Activated naive CD4-positive, alpha-beta T cell treated with anti-CD3 and anti-CD28 coated beads, Interleukin-2, amount 10 ng/mL, durations not matched to agents 7 days and 5 days (primary cell): ENCODE measurements at places on chromosomes 12 and 14.

DNA sequence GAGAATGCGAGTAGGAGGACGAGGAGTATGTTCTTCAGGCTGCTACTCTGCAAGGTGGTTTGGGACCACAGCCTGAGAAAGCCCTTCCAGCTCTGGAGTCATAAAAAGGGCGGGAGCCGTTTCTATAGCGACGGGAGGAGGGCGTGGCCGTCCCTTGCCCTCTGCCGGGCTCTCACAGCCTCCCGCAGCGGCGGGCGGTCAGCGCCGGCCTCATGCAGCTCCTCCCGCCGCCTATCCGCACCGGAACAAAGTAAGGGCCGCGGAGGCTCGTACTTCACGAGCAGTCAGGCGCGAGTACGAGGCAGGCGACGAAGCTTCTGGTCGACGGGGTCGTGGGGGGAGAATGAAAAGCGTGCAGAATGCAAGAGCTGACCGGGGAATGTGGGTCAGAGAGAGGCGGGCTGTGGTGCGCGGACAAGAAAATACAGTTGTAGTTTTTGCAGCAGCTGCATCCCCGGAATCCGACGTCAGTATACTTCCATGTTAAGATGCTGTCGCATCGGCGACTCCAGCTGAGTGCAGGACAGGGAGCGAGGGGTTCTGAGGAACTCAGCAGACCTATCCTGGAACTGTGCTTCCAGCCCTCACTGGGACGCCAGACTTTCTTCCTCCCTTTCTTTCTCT lies at the start of gene DYRK4:
DYRK4 (plus strand) TSS at position 175 of the 624 bp plus-strand sequence; CDS start at position 213, 38 bp downstream.
- peak; percentile 30 for DNase-seq
- peaks cover 24% of the 10 kb centered on the region for H3K36me3 ChIP-seq
- peaks cover 13% of the 10 kb centered on the region for H3K27me3 ChIP-seq
- H3K27ac ChIP-seq, result no peak within 1 kb of the TSS
- no peak within 1 kb of the TSS for H3K4me3 ChIP-seq

DNA sequence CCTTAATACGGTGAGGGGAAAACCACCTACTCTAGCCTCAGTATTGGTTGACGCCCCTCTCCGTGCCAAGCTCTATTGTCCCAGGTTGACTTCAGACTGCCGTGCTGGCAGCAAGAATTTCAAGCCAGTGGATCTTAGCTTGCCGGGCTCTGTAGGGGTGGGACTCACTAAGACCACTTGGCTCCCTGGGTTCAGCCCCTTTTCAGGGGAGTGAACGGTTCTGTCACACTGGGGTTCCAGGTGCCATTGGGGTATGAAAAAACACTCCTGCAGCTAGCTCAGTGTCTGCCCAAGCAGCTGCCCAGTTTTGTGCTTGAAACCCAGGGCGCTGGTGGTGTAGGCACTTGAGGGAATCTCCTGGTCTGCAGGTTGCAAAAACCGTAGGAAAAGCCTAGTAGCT lies 107.1 kb downstream of the NUBPL start:
- H3K4me3 ChIP-seq, result no peak overlapping the region
- no peaks in the 10 kb centered on the region for H3K4me1 ChIP-seq
- peaks cover 1% of the 10 kb centered on the region for H3K36me3 ChIP-seq
- H3K27ac ChIP-seq, result no peak overlapping the region
- H3K27me3 ChIP-seq, result no peaks in the 10 kb centered on the region
- no peak for DNase-seq

DNA sequence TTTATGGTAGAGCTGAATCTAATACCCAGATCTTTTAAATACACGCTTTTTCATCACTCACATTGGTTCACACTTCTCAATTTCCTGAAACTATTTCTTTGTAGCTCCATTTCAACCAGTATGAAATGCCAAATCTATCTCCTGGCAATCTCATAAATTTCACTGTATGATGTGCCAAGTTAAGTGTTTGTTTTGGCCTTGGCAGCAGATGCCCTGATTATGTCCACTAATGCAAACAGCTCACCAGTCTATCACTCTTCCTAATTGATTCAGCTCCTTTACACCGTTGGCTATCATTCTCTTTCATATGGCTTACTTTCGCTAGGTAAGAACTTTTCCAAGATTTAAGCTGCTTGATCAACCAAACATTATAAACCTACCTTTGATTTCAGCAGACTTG lies 58.6 kb downstream of the ZFC3H1 start:
- peaks cover 4% of the 10 kb centered on the region for H3K4me1 ChIP-seq
- H3K36me3 ChIP-seq, result peaks cover 40% of the 10 kb centered on the region
- peaks cover 5% of the 10 kb centered on the region for H3K27me3 ChIP-seq
- no peak overlapping the region for H3K27ac ChIP-seq

DNA sequence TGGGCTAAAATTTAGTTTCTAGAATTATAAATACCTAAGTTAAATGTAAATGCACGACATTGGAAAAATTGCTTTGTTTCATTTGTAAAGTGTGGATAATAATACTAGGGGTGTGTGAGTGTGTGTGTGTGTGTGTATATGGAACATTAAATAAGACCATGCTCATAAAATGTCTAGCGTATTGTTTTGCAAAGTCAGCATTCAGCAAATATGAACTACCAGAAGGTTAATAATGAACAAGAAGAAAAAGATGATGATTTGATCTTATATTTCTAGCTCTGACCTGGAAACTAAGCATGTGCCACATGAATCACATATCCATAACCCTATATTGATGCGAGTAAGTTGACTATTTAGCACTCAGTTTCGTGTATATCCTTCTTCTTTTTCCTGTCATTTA lies 44.9 kb upstream of the MDGA2 start:
- H3K27me3 ChIP-seq, result no peaks in the 10 kb centered on the region
- no peak overlapping the region for H3K27ac ChIP-seq
- DNase-seq, result no peak

DNA sequence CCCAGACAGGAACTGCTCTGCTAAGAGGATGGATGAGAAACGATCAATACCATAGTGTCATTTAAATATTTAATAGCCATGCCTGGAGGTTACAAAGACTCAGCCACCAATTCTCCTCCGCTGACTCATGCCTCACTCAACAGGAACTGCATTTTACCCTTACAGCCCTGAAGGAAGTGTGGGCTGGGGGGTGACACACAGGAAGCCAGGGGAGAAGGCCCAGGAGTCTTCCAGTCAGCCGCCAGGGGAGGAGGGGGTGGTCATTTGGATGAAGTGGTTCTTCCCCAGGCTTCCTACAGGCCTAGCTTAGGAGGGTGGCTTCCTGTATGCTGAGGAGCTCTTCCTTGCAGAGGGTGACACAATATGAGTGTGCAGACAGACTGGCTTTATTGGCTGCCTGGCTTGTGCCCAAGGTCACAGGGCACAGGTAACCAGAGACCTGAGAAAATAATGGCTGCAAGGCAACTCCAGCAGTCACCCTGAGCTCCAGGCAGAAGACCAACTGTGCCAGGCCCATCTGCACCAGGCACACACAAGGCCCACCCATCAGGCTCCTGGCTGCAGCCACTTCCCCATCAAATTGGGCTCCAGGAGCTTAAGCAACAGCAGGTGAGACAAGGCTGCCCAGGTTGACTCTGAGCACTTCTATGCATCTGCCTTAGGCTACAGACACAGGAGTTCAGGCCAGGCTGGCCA lies 30.6 kb upstream of the RPLP0 start:
- no peaks in the 10 kb centered on the region for H3K27me3 ChIP-seq
- peaks cover 24% of the 10 kb centered on the region for H3K36me3 ChIP-seq
- peak overlapping the region; percentile 62 for H3K4me3 ChIP-seq
- peak overlapping the region; percentile 95 for H3K27ac ChIP-seq
